Stimulated activated CD8-positive, alpha-beta memory T cell treated with anti-CD3 and anti-CD28 coated beads, Interleukin-7, amount 100 ng/mL, for 4 hours (primary cell): ENCODE measurements at places on chromosomes 2 and 18.
A peak's percentile ranks its signal among the peaks of the same experiment; 100 is the strongest.

- DNase-seq: no peak
Observed at GRCh38 chr2:7915302-7916091, 766.4 kb upstream of the ID2 start.

- DNase-seq: no peak
Observed at GRCh38 chr2:236473691-236474090, 95.9 kb upstream of the ACKR3 start.

DNA sequence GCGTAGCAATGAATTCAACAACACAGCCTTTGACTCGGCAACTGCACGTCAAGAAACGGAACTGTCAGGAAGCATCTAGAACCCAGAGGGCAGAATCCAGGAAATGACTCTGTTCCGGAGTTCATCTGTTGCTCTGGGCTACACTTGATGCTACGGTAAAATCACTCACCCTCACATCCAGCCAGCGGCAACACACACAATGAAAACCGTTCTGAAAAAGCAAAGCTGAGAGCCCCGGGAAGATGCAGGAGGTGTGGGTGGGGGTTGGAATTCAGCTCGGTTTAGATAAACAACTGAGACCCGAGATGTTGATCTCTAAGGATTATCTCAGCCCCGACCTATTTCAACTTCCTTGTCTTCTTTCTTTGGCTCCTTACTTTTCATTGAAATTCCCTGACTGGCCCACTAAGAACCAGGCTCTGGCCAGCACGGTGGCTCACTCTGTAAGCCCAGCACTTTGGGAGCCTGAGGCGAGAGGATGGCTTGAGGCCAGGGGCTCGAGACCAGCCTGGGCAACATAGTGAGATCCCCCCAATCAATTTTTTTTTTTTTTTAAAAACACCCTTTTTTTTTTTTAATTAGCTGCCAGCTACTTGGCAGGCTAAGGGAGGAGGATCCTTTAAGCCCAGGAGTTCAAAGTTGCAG lies 13.3 kb upstream of the RAB17 start:
- peak; percentile 38 for DNase-seq

GRCh38 chr2:51698021-51698420 lies 666.1 kb upstream of the NRXN1 start:
- DNase-seq: no peak

DNA sequence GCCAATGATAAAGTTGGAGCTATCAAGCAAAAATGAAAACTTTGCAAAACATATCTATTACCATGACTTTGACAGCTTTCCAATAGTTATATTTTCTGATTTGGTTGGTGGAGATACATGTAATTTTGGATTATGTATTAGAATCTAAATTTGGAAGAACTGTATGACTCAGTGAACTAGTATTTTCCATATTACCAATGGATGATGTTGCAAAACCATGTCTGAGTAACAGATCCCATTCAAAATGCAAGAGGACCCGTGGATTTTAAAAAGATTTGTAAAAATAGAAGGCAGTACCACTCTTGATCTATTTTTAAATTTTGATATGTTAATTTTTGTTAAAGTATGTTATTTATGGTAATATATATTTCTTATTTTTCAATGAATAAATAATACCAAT lies 83.0 kb downstream of the TAF4B start:
- no peak for DNase-seq

DNA sequence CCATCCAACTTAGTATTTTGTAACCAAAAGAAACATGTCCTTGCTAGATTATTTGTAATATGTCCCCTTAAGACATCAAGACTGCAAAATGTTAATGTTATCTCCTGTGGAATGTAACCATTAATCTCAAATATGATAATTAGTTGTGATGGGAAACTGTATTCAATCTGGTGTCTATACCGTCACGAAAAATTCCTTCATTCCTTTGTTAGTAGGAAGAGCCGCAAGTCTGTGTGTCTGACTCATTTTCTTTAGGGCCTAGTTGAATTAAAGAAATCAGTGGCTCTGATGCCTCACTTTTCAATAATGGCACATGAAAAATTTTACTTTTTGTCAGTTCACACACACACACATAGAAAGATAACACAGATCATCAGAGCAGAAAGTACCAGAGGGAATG lies 127.1 kb upstream of the CHAC2 start:
- DNase-seq: no peak

DNA sequence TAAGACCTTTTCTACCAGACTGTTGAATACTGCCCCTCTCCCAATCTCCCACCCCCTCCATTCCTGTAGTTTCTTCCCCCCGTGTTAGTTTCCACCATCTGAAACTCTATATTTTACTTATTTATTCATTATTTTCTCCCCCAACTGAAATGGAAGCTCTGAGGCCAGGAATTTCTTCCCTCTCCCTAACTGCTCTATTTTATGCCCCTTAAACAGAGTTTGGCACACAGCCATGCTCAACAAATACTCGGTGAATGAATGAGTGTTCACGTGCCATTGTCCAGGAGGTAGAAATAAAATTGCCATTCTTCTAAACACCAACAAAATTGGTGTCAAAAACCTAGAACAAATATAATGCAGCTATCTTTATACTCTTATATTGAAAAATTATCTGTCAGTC lies 5.6 kb downstream of the ITGB1BP1 start:
- DNase-seq: no peak

GRCh38 chr2:116719836-116720235 lies 1094.7 kb upstream of the DDX18 start:
- DNase-seq: no peak

DNA sequence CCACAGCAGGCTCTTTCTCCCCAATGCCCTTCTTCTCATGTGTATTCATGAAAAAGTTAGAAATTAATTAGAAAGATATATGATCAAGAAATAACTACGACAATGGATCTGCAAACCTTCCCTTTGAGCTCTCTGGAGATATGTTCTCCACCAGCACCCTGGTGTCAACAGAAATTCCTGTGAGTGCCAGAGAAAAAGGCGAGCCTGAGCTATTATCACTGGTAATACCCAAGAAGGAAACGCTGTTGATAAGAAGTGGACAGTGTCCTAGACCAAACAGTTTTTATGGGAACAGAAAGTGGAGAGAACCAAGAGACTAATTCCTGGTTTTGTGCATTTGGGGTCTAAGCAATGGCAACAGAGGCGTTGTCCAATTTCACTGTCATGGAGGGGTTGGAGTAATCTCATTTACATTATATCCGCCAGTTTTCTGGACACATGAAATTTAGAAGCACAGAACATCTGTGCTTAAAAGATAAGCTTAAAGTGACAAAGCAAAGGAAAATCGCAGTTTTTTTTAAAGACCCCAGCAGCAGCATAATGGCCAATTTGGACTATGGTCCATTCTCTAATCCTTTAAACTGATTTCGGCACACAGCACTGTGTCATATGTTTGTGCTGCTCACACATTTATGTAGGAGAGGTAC lies 47.2 kb upstream of the CDC42EP3 start:
- DNase-seq: no peak

DNA sequence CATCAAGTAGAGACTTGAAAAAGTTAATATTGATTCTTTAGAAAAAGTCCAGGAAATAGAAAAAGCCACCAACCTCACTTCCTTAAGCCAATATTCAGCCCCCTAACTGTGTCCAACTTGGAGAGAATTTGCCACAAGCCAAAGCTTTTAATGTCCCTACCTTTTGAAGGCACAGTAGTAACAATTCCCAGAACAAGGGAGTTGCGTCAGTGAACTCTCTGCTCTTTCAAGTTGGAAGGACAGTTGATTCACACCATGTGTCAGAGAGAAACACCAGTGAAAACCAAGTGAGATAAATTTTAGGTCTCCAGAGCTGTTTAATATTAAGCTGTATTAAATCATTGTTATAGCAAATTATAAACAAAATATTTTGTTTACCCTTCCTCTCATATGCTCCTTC lies 66.1 kb downstream of the EXOC6B start:
- DNase-seq: no peak

- no peak for DNase-seq
Observed at GRCh38 chr2:73142937-73143336, 30.2 kb upstream of the RAB11FIP5 start.

GRCh38 chr18:73144030-73144429 lies 276.2 kb upstream of the NETO1 start:
- DNase-seq: no peak

DNA sequence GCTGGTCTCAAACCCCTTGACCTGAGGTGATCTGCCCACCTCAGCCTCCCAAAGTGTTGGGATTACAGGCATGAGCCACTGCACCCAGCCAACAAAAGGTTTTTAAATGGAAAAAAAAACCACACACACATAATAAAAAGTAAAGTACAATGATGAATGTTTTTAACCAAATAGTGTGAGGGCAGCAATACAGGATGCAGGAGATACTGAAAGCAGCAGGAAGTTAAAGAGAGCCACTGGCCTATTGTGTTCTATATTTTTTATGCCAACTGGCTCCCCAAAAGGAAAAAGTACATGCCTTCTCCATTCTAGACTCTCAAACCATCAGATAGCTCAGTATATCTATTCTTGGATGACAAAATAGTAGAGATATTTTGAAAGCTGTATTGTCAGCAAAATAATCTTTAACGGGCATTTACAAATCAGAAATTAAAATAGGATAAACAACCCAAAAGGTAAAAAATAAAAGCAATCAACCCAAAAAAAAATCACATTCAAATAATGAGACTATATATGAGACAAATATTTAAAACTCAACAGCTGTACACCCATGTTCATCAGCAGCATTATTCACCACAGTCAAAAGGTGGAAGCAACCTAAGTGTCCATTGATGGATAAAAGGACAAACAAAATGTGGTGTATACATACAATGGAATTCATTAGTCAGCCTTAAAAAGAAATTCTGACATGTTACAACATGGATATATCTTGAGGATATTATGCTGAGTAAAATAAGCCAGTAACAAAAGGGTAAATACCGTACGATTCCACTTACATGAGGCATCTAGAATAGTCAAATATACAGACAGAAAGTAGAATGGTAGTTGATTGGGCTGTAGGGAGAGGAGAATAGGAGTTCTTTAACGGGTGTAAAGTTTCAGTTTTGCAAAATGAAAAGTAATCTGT lies 26.2 kb downstream of the GPATCH11 start:
- no peak for DNase-seq

DNA sequence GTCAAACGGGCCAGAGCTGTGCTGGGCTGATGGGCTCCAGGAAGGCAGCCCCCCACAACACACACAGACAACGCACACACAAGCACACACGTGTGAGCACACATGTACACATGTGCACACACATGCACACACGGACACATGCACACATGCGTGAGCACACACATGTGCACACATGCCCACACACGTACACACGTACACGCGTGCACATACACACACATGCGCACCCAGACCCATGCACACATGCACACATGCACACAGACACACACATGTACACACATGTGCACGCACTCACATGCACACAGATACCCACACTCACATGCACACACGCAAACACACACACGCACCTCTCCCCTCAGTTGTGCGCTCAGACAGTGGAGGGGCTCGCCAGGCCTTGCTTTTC lies 31.2 kb upstream of the HPCAL1 start:
- no peak for DNase-seq

GRCh38 chr2:136119717-136120675 lies 2.0 kb upstream of the CXCR4 start:
- DNase-seq: no peak

GRCh38 chr2:39022642-39023235 lies 98.1 kb downstream of the SOS1 start:
- DNase-seq: no peak

GRCh38 chr2:239251971-239252370 lies 148.8 kb downstream of the HDAC4 start:
- DNase-seq: no peak

DNA sequence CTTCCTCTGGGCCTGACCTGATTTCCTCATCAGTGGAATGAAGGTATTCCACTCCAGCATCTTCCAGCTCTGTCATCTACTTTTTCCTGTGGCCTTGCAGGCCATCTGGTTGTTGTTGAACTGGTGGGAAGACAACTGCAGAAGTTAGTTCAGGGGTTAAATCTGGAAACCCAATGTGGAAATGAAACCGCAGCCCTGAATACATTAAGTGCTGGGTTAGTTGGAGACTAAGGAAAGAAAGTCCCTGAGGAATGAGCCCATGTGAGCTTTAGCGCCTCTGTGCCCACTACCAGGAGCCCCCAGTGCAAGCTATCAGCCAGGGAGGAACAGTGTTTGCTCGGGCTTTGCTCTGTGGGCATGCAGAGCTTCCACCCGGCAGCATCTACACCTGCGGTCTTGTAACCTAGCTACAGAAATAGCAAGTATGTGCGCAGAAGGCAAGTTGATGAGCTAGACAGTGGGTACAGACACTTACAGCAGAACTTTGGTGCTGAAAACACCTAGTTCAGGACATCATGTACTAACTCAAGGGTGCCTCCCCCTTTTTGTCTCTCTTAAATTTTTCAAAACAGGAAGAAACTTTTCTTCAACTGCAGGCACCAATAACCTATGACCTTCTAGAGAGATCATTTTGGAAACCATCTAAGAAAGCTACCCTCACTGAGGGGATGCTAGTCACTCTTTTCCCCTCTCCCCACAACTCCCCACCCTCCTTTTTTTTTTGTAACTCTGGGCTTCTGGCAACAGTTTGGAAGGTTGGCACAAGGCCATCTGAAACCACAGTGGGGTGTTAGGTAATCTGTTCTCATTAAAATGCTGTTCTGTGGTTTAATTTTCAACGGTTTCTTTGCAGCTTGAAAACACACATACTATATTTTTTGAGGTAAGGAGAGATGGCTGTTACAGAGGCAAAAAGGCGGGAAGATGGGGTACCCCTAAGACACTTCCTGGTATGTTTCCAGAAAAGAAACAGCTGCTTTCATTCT lies 18.3 kb upstream of the CXCR4 start:
- DNase-seq: peak; percentile 52

DNA sequence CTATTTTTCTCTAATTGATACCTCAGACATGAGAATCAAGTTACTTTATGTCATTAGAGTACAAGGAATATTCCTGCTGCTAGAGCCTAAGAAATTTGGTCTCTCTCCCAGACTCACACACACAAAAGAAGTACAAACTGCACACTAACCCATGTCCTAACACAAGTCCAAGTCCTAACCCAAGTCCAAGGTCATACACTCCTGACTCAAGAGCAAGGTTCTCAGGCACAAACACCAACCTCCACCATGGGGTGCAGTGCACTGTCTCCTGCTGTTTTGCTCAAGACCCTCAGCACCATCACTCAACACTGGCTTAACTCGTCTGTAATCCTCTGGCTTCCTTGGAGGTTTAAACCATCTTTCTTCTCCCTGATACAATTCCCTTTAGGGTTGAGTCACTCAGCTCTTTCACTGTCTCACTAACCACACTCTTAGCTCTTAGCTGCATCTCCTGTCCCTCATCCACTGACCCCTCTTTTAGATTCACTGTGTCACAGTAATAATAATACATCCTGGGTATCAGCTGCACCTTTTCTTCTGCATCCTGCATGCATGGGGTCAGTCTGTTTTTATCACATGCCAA lies 129.8 kb downstream of the BCL2L11 start:
- no peak for DNase-seq

GRCh38 chr2:129354631-129355030 lies 624.8 kb upstream of the RAB6C start:
- DNase-seq: no peak

GRCh38 chr2:33298233-33298632 lies 178.2 kb upstream of the RASGRP3 start:
- no peak for DNase-seq

DNA sequence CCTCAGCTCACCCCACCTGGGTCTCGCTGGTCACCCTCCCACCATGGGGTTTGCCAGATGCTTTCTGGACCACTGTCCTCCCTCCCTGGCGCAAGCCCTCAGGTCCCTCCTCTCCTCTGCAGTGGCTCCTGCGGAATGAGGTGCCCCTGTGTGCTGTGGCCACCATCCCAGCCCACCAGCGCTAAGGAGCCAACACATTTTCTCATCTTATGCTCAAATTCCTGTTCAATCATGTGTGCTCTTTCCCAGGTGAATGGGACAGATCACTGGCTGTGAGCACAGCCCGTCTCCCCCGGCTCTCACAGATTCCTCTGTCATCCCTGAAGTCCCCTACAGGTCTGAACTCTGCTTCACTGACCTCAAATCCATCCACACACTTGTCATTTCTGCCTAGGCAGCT lies 15.2 kb upstream of the CCDC74B start:
- no peak for DNase-seq
